ENCODE measurements at places on chromosomes 16 and 17.

- no peak for DNase-seq
Measured at GRCh38 chr17:9636501-9636900, 8.8 kb upstream of the USP43 start.

- DNase-seq, result no peak
Measured at GRCh38 chr16:28531777-28532744, 6.7 kb downstream of the NUPR1 start.

DNA sequence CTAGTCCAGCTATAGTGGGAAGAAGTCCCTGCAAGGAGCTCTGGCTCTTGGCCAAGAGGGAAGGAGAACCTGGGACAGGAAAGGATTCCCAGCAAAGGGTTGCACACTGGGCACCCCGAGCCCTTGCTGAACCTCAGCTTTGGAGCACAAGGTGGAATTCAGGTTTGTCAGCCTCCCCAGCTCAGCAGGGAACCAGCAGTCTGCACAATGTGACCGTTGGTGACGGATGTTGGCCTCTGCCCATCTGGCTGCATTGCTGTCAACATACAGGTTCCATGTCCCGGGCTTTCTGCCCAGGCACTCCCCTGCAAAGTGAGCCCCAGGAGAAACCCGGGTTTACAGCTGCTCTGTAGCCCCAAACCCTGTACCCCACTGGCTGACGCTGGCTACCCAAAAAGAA, 6.7 kb downstream of the RPRML start:
- no peak for DNase-seq

- DNase-seq, result no peak
Measured at GRCh38 chr17:75133001-75133400, 1.5 kb upstream of the NT5C start.

DNA sequence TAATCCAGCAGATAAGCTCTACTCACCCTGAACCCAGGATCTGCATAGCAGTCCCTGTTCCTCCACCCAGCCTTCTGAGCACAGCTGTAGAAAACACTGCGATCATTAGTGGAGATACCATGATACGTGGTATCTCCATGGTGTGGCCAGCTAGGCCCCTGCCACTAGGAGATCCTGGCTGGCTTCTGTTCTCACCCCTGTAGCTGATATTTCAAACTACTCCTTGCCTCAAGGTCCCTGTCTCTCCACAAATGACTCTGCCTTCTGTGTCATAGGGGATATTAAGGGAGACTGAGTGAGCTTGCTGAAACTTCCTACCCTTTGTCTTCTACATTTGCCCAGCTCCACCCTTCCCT, 44.3 kb downstream of the ERN1 start:
- DNase-seq, result no peak

DNA sequence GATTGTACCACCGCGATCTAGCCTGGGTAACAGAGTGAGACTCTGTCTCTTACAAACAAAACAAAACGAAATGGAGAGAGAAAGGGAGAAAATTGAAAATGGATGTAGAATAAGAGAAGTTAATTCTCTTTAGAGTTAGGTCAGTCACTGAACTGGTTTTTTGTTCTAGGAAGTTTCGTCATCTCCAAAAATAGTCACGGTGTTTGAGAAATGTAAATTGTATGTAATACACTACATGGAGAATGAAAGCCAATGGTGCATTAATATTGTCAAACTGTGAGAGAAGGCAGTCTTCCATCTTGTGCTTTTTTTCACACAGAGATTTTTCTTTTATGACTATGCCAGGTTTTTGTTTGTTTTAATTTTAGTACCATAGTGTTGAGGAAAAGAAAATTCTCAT, 145.9 kb downstream of the BCAS3 start:
- DNase-seq, result no peak

DNA sequence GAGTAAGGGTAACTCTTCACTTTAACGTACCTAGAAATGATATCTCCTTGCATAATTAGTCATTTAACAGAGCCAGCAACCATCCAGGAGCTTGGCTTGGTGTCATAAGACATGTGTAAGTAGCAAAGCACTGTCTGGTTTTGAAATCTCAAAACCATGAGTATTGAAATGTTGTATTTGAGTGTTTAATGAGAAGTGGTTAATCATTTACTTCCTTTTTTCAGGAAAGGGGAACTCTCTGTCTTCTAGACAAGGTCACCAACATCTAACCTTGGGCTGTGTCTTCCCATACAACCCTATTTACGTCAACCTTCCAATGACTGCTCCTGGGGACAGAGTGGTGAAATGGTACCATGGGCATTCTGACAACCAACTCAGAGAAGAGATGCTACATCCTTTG, 27.1 kb downstream of the PMP22 start:
- no peak for DNase-seq

- DNase-seq, result no peak
Measured at GRCh38 chr16:67216612-67217490, 10.1 kb upstream of the TMEM208 start.

DNA sequence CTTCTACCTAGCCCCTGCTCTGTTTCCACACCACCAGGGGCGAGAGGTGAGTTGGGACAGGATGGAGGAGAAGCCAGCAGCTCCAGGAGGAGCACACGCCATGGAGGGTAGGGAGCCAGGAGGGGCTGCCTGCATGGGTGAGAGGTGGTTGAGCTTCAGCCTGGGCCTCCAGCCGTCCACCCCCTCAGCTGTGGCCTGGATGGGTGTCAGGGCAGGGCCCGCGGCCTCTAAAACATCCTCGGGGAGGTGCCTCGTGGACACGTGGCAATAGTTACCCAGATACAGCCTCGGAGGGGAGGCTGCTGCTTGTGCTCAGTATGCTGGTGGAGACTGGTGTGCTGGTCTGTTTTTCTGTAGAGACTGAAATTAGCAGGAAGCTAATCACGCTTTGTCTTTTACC, 104.7 kb upstream of the GSE1 start:
- no peak for DNase-seq

DNA sequence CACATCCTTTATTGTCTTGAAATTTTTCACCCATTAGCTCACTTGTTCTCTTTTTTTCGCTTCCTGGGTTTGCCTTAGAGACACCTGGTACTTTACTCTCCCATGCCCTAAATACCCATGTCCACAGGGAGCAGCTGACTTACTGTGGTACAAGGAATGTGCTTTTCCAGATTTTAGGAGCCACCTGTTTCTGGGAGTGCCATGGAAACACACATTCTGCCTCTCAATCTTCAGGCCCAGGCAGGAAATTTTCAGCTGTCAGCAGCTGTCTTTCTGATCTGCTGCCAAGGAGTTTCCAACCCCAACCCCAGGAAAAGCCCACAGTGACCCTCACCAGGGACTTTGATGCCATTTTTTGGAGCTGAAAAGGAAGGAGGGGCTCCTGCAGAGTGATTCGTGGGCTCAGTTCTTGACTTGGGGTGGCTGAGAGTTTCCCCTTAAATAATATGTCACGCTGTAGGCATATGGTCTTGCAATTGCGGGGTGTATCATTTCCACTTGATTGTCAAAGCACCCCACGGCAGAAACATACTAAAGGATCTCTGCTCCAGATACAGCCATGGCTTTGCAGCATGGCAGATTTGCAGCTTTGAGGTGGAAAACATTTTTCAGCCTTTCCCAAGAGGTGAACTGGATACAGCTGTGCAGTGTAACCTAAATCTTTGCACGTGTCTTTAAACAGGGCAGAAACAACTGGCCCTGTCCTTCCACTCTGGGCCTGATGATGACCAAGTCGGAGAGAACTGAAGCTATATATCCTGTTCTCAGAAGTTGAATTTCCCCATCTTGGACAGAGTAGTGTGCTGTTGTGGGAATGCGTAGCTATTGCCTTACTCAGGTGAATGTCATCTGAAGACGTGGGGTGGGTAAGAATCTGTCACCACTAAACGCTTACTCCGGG, 19.2 kb downstream of the RBFOX1 start:
- DNase-seq, result no peak

- DNase-seq, result no peak
Measured at GRCh38 chr17:79836510-79836971, 2.7 kb downstream of the CBX4 start.

GRCh38 chr17:16419074-16419928, 3.9 kb downstream of the TRPV2 start:
- DNase-seq, result no peak

Data from activated T-cell treated with anti-CD3 and anti-CD28 coated beads for 1 hour (primary cell).